ENCODE measurements at places on chromosomes 2 and 18.

DNA sequence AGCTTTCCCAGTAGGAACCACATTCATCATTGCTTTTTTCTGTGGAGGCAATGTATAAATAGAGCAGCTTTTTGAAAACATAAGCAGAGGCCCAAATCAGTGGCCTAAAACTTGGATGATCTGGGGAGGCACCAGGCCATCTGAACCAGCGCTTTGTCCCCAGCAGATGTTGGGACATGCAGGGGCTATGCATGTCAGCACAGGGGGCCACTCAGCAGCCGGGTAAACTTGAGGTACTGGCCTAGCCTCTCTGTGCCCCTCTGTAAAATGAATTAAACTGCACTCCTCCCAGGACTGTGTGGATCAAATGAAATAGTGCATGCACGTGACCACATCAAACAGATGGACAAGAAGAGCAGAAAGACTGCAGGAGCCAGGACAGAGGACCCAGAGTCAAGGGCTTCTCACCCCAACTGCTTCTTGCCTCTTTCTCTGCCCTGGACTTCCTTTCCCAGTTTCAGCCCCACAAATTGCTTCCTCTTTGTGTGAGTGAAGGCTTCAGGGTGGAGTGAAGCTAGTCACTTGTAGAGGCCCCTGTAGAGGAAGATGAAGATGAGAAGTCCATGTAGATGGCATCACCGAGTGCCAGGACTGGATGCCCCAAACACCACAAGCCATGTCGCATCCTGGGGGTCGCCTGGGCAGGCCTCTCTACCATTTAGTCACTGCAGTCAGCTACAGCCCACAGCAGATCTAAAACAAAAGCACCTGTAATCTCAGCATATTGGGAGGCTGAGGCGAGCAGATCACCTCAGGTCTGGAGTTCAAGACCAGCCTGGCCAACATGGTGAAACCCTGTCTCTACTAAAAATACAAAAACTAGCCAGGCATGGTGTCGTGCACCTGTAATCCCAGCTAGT is 53.2 kb downstream of the IMPA2 start:
- no peak for DNase-seq

GRCh38 chr2:99140860-99141109 is 722 bp upstream of the C2orf15 start:
- no peak for DNase-seq

GRCh38 chr18:13538630-13539029 is 187.7 kb downstream of the FAM210A start:
- no peak for DNase-seq

- no peak for DNase-seq
These were observed 488.4 kb downstream of the ADCYAP1 start for GRCh38 chr18:1392865-1393734.

DNA sequence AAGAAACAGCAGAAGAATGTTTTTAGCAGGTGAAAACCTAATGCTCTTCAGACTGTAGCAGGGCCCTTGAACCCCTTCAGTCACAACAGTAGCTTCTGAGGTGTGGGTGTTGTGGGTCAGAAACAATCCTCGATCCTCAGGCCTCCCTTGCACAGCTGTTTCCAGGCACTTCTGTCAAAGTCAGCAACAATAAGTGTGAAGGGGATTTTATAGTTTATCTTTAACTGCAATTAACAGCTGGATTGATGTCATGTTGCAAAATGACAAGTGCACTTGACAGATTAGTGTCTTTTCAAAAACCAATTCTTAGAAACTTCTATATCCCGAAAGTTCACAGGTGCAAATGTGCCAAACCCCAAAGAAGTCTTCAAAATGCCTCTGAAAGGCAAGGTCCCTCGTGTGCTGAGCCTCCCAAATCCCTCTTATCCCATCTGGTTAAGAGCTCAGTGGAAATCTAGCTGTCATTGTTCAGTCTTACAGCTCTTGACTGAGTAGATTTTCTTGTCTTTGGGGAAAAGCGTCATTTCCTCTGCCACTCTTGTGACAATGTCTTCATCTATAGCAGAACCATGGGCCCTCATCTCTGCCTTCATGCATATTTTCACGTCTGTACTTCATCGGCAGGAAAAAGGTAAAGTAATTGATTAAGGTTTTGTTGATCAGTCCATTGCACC is 29.6 kb downstream of the M1AP start:
- no peak for DNase-seq

GRCh38 chr18:50803592-50803991 is 16.2 kb downstream of the MRO start:
- no peak for DNase-seq

Measured in ACHN (cell line).